ENCODE measurements at places on chromosomes 1 and 21. TPM values are rescaled to one million over a fixed set of nuclear protein-coding genes. Genes with fewer than 3 reads are reported as not detected.

The AK5 gene
- 0.49 TPM for total RNA-seq

The NTRK1 gene
- 0.16 TPM for total RNA-seq

The IGSF9 gene
- not detected for total RNA-seq

The CCDC190 gene
- not detected for total RNA-seq

The KDF1 gene
- total RNA-seq = not detected

The KPRP gene
- 0.17 TPM for total RNA-seq

The NGF gene
- total RNA-seq = 0.27 TPM

The SHE gene
- 6.9 TPM for total RNA-seq

The FAM72A gene
- 0.56 TPM for total RNA-seq

The HES4 gene
- total RNA-seq = 7.2 TPM

The C1orf232 gene
- total RNA-seq = not detected

The PODN gene
- total RNA-seq = 27.1 TPM

The TCHH gene
- 0.04 TPM for total RNA-seq

The OR10J4 gene
- total RNA-seq = not detected

The DCST2 gene
- total RNA-seq = 0.56 TPM

The FMOD gene
- 5.6 TPM for total RNA-seq

The TTC39A gene
- 12.4 TPM for total RNA-seq

The BRDT gene
- not detected for total RNA-seq

The CRYZ gene
- total RNA-seq = 14.2 TPM

The RBM8A gene
- total RNA-seq = 207 TPM

The PLPP3 gene
- total RNA-seq = 51.0 TPM

The ATF6 gene
- 14.3 TPM for total RNA-seq

The KCNE1 gene
- not detected for total RNA-seq

The BSND gene
- not detected for total RNA-seq

The MROH9 gene
- total RNA-seq = not detected

The KIF17 gene
- 1.2 TPM for total RNA-seq

The KCNQ4 gene
- total RNA-seq = 9.1 TPM

The ARHGEF11 gene
- total RNA-seq = 21.0 TPM

The TRPM2 gene
- total RNA-seq = 0.86 TPM

The SEMA6C gene
- 66.4 TPM for total RNA-seq

The E2F2 gene
- total RNA-seq = 0.17 TPM

The OVAAL gene
- total RNA-seq = not detected

The CFAP57 gene
- total RNA-seq = 0.15 TPM

The UTP11 gene
- 108 TPM for total RNA-seq

The SMCP gene
- not detected for total RNA-seq

The NMNAT1 gene
- 18.2 TPM for total RNA-seq

The FCRLA gene
- 0.49 TPM for total RNA-seq

The SLC6A17 gene
- total RNA-seq = 0.19 TPM

The HAO2 gene
- not detected for total RNA-seq

The ZNF648 gene
- not detected for total RNA-seq

The INPP5B gene
- 6.7 TPM for total RNA-seq

The GIPC2 gene
- 1.4 TPM for total RNA-seq

The AMY1A gene
- not detected for total RNA-seq

The SPAG17 gene
- total RNA-seq = 0.46 TPM

The RAD54L gene
- total RNA-seq = not detected

The ARPC5 gene
- total RNA-seq = 11.6 TPM

The ADCY10 gene
- 0.21 TPM for total RNA-seq

The MAP1LC3C gene
- total RNA-seq = 0.44 TPM

The GBP2 gene
- 26.8 TPM for total RNA-seq

The GPN2 gene
- 27.0 TPM for total RNA-seq

The L1TD1 gene
- not detected for total RNA-seq

The RAB3B gene
- not detected for total RNA-seq

Data from psoas muscle (tissue), 8 donors.